ENCODE measurements at places on chromosomes 3 and 15.
A peak's percentile ranks its signal among the peaks of the same experiment; 100 is the strongest.

DNA sequence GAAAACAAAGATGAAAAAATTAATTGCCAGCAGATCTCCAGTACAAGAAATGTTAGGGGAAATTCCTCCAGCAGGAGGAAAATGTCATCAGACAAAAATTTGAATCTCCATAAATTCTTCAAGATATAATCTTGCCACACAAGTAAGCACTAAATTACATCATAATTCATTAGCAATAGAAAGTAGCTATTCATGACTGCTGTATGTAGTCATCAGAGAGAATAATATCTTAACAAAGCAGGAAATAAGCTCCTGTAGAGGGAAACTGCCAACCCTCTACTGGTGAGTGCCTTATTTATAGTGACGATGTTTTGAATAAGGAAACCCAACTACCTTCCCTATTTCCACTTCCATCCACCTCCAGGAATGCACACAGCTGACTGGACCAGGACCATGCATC lies 15.8 kb upstream of the SLC27A2 start:
- no peak for DNase-seq

GRCh38 chr3:170725285-170725731 lies 139.4 kb upstream of the SLC7A14 start:
- no peak for DNase-seq

DNA sequence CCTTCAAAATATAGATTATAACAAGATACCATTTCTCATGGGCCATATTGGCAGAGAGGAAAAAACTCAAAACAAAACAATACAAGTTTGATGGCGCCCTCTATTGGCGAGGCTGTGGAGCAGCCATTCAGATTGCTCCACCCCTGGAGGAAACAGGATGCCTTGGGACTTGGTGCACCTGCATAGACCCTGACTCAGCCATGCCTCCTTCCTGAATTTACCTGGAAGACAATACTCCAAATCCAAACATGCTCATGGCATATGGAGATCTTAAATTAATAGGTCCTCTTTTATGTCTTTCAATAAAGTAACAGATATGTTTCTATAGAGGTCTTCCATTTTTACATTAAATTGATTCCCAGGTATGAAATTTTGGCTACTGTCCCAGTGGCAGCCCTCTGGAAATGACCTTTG lies 90.0 kb downstream of the APBA2 start:
- peak; percentile 75 for DNase-seq

DNA sequence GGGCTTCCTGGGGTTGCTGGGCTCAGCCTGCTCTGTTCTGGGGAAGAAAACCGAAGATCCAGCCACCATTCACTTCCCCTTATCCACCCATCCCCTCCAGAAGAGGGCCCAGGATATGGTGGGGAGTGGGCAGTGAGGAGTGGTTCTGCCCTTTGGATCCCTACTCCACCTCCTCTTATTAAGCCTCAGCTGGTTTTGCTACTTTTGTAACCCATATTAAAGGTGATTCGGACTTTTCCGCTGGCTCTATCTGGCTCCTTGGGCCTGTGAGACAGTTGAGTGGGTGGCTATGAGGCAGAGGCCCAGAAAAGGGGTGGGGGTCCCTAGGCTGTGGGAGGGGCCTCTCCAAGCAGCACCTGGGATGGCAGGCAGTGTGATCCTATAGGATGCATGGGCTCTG lies 33.8 kb downstream of the NBEAL2 start:
- DNase-seq, result no peak

- DNase-seq, result no peak
These were observed 56.0 kb upstream of the MME start for GRCh38 chr3:155024006-155024638.

DNA sequence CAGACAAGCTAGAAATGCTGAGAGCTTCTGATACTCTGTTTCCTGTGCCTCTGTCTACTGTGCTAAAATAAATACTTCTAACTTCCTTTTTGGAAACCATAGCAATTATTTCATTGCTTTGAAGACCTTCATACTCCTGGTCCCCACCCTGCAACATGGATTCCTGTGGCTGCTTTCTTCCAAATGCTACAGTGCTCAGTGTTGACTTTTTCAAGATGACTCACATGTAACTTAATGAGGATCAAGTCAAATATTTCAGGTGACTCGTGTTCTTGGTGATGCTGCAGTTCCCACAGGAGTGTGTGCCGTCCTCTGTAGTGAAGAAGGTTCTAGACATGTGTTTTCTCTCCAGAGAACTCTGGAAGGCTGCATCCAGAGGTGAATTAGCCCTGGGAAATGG lies 288.6 kb downstream of the CLSTN2 start:
- no peak for DNase-seq

- DNase-seq, result no peak
These were observed 61.8 kb downstream of the FGD5 start for GRCh38 chr3:14880447-14881106.

DNA sequence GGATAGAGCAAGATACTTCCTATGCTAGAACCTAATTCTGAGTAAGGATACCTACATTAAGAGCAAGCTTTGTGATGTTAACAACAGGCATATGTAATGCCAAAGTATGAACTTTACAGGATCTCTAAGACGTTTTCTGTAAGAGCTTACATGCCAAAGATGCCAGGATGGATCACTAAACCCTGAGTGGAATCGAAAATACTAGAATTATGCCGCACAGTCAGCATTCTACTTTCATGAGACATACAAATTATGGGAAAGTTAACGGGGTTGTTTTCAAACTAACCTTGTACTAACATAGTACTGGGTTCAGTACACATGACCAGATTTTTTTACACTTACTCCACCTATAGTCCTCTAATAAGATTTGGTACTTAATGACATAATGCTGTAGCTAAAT lies 55.1 kb downstream of the AAGAB start:
- no peak for DNase-seq

All from stimulated activated CD4-positive, alpha-beta T cell treated with anti-CD3 and anti-CD28 coated beads, Interleukin-2, amount 100 ng/mL, for 48 hours (primary cell).